ENCODE measurements at places on chromosomes 16 and 17. TPM values are rescaled to one million over a fixed set of nuclear protein-coding genes. Genes with fewer than 3 reads are reported as not detected.

DNA sequence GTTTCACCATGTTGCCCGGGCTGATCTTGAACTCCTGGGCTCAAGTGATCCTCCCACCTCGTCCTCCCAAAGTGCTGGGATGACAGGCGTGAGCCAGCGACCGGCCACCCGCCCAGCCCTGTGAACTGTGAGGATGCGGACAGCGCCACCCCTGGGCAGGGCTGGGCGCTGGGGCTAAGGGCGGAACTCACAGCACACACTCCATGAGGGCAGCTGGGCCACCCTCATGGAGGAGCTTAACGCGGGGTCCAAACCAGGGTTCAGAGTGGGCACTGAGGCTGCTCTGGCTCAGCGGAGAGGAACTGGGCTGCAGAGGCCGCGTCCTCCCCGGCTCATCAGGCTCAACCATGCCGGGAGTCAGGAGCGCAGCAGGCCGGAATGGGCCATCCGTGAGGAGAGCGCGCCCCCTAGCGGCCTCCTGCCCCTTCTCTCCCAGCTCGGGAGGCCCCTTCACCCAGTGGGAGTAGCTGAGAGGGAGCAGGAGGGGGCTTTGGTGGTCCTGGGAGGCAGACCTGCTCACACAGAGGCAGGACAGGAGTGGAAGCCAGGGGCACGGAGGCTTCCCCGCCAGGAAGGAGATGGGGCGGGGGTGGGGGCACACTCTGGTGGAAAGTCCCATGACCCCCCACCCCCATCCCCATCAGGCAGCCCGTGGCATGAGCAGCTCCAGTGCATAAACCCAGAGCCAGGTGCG, 13.8 kb downstream of the CORO7 start:
- peak; percentile 82 for DNase-seq

- no peak for DNase-seq
Observed at GRCh38 chr16:30473231-30474073, 910 bp downstream of the ITGAL start.

GRCh38 chr16:5427571-5427970, 330.0 kb upstream of the EEF2KMT start:
- no peak for DNase-seq

DNA sequence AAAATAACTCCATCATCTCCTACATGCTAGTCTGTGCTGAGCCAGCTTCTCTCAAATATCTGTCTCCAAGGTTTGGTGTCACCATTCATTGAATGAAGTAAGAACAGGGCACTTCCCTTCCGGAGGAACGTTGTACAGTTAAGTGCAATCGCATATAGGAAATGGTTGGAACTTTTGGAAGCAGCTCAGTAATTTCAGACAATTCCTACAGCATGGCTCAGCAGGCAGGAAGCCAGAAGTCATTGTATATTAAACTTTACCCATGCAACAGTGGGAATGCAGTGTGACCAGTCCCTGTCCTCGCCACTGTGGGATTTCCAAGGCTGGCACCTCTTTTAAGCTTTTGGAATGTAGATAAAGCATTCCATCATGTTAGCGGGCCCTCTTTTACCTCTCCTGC, 51.1 kb upstream of the MYH2 start:
- no peak for DNase-seq

DNA sequence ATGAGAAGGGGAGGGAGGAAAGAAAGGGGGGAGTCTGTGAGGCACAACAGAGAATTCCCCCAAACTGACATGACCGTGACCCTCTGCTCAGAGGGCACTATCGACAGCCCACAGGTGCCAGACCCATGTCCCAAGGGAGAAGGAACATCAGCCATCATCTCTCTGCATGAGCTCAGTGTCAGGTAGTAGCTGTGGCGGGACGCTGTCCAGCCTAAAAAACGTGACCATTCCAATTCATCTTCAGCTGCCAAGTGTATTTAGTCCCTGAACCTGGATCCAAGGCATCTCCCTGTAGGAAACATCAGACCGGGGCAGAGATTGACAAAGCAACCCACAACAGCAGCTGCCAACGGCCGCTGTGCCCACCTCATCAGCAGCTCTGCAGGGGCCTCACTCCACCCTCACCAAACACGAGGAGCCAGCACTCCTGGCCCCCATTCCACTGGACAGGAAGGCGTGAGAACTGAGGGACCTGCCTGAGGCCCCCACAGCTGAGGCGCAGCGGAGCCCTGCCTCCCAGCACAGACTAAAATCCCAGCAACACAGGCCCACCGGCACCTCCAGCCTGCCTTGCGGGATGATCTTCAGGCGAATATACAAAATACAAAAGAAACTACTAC, 8.6 kb downstream of the TAF1C start:
- DNase-seq: no peak

GRCh38 chr17:73404246-73404645, 92.4 kb upstream of the CDC42EP4 start:
- DNase-seq: no peak

GRCh38 chr17:18176176-18176575, 7.5 kb upstream of the ALKBH5 start:
- no peak for DNase-seq

DNA sequence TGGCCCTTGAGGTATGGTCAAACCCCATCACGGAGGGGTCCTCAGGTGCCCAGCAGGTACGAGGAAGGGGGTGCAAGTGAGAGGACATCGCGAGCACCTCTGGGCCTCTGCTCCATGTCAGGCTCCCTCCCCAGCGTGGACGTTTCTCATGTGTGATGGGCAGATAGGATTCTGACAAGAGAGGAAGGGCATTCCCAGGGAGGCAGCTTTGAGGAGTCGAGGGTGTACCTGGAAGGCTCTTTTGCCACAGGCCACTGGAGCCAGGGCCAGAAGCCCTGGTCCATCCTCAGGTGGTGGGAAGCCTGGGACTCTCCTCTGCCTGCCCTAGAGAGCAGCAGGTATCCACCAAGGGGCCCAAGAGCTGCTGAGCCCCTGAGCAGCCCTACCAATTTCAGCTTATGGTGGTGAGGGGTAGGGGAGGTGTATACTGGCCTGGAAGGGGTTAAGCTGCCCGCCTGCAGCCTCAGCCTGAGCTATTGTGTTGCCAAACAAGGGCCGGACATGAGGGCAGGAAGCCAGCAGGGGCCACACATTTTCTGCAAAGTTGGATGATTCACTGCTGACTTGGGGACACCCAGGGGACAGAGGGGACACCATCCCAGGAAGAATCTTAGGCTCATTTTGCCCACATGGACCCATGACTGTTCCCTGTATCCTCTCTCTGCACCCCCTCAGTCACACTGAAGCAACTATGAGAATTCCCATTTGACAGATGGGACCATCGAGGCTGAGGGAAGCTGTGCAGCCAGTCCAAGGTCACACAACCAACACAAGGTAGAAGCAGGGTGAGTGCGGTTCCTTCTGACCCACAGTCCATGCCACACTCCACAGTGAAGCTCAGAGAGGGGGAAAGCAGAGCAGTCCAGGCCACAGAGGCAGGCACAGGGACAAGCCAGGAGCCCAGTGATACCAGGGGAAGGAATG, 1.7 kb downstream of the CDH5 start:
- DNase-seq: no peak

- DNase-seq: no peak
Observed at GRCh38 chr16:84138824-84139627, 6.0 kb downstream of the HSDL1 start.

- DNase-seq: peak; percentile 53
Observed at GRCh38 chr16:53775821-53776431, 72.0 kb downstream of the FTO start.

- no peak for DNase-seq
Observed at GRCh38 chr17:82402865-82403264, 15.3 kb upstream of the HEXD start.

DNA sequence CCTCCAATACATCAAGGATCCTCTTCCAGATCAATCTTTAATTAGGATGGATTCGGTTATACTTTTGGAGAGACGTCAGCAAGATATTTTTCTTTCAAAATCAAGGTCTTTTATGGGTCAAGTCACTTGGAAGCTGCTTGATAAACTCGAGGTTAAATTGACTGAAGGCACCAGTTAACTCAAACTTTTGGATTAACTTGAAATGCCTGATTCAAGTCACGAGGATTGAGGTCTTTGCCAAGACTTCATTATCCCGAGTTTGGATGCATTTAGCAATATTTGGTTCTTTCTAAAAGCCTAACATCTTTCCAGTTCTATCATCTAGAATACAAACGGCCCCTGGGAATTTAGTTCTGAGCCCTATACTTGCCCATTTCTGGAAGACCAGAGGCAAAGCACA, 82.9 kb downstream of the MYH11 start:
- no peak for DNase-seq

DNA sequence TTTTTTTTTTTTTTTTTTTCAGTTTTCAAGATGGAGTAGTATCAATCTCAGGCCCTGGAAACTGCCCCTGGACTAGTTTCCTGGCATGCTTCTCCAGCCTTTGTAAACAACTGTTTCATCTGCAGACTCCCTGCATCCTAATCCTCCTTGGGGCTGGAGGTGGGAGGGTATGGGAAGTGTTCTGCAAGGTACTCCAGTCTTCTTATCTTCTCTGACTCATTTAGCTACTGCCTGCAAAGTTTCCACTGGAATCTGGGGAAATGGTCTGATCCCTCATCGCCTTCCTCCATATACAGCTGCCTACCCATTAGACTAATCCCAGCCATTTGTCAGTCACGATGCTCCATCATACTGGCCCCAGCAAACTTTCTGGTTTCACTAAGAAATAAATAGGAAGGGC, 21.5 kb downstream of the COPZ2 start:
- no peak for DNase-seq

DNA sequence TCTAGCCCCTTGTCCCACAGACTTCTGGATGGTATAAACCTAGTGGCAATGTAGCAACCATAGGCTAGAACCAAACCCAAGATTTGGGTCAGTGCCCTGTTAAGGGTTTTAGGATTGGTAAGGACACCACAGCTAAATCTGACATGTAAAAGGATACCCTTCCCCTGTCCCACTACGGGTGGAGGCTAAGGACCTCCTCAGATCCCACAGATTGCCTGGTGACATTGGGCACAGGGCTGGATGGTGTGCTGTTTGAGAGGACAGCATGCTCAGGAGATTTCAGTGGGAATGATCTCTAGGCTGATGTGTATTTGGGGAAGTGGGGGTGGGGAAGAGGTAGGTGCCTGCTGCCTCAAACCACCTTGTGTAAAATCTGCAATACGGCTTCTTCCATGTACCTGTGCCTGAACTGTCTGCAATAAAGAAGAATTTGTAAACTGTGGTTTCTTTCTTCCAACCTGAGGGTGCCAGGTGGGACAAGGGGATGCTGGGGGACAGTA, 671 bp upstream of the EDC4 start:
- no peak for DNase-seq

GRCh38 chr17:1882836-1883235, 53.0 kb downstream of the RPA1 start:
- peak; percentile 17 for DNase-seq

DNA sequence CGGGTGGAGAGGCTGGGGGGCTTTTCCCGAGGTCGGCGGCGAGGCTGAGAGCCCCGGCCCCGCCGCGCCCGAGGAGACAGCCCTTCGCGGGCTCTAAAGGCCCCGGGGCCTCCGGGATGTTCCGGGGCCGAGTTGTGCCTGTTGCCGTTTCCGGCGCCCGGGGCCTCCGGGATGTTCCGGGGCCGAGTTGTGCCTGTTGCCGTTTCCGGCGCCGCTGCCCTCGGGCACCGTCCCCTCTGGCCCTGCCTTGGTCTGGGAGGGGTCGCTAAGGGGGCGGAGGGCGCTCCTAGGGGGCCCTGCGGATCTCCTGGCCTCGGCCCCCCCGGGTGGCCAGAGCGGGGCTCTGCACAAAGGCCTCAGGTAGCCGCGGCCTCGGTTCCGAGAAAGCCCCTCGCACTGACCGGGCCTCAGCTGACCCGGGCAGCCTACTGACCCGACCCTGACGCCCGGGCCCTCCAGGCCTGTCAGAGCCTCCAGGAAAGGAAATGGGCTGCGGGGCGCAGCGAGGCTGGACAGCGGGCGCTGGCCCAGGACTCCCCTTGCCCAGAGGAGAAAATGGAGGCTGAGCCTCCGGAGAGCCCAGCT, 24.2 kb downstream of the ACTG1 start:
- DNase-seq: no peak

DNA sequence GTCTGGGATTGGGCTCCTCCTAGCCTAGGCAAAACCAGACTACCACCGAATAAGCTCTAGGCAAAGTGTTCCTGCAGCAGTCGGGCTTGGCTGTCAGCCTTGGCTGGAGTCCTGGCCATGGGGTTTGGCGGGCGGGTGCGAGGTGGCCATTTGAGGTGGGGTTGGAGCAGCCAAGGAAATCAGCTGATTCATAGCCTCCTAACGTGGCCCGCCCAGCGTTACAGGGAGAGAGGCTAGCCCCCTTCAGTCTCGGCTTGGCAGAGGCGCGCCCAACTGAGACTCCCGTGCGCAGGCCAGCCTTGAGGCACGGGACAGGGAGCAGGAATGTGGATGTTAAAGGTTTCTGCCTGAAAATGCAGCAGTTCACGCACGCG, 1.9 kb downstream of the PMP22 start:
- peak; percentile 66 for DNase-seq

GRCh38 chr16:28821874-28822519, 802 bp upstream of the ATXN2L start:
- no peak for DNase-seq

DNA sequence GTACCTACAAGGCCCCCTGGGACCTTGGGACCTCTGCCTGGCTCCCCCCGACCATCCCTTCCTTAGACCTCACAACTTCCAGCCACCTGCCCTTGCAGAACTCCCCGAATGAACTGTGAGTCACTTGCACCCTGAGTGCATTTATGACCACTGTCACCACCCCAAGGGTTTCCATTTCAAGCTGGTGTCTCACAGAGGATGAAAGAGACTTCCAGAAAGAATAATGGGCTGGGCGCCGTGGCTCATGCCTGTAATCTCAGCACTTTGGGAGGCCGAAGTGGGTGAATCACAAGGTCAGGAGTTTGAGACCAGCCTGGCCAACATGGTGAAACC, 124.5 kb upstream of the CIBAR2 start:
- DNase-seq: no peak

DNA sequence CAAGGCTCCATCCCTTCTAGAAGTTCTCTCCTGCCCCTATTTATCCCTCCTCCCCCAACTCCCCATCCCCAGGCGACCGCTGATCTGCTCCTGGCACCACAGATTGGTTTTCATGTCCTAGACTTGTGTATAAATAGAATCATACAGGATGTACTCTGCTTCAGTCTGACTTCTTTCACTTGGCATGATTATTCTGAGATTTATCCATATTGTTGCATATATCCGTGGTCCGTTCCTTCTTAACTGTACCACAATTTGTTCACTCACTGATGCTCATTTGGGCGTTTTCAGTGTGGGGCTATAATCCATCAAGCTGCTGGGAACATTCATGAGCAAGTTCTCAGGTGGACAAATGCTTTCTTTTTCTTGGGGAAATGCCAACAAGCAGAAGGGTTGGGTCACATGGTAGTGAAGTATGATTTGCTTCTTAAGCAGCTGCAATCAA, 23.9 kb downstream of the PITPNM3 start:
- no peak for DNase-seq

Gene SOST
- total RNA-seq: not detected

Gene KRT16
- not detected for total RNA-seq

Gene C17orf50
- total RNA-seq: not detected

Gene TBC1D26
- total RNA-seq: not detected

Gene SEZ6L2
- 113 TPM for total RNA-seq

Gene C16orf87
- total RNA-seq: 8.3 TPM

Gene HSPB9
- total RNA-seq: 0.29 TPM

Gene SLC12A3
- total RNA-seq: 0.20 TPM

Gene TBX21
- total RNA-seq: 1.8 TPM

Gene NRN1L
- 1.2 TPM for total RNA-seq

Gene TIMM22
- total RNA-seq: 9.1 TPM

Gene KLHL10
- total RNA-seq: 0.29 TPM

Gene CLDN6
- total RNA-seq: 1.1 TPM

Gene DNAH2
- total RNA-seq: 0.95 TPM

Gene LDAF1
- 61.5 TPM for total RNA-seq

Gene GPR179
- 0.23 TPM for total RNA-seq

Measured in mucosa of gallbladder (tissue), 1 donor.